ENCODE measurements at places on chromosomes 13 and 19.

- DNase-seq = no peak
Observed at GRCh38 chr19:42488783-42489521, 39.3 kb downstream of the CEACAM1 start.

GRCh38 chr19:46383846-46384245, 29.5 kb downstream of the CCDC8 start:
- no peak for DNase-seq

DNA sequence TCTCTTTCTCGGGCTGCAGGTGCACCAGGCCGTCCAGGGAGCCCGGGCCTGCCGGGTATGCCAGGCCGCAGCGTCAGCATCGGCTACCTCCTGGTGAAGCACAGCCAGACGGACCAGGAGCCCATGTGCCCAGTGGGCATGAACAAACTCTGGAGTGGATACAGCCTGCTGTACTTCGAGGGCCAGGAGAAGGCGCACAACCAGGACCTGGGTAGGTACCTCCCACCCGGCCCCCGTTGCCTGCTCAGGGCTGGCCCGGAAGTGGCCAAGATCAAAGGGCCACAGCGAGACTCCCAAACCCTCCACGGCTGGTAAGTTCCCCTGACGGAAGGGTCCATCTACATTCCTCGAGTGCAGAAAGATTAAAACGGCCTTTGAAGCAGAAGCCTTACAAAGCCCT, 55.1 kb downstream of the RAB20 start:
- no peak for DNase-seq

DNA sequence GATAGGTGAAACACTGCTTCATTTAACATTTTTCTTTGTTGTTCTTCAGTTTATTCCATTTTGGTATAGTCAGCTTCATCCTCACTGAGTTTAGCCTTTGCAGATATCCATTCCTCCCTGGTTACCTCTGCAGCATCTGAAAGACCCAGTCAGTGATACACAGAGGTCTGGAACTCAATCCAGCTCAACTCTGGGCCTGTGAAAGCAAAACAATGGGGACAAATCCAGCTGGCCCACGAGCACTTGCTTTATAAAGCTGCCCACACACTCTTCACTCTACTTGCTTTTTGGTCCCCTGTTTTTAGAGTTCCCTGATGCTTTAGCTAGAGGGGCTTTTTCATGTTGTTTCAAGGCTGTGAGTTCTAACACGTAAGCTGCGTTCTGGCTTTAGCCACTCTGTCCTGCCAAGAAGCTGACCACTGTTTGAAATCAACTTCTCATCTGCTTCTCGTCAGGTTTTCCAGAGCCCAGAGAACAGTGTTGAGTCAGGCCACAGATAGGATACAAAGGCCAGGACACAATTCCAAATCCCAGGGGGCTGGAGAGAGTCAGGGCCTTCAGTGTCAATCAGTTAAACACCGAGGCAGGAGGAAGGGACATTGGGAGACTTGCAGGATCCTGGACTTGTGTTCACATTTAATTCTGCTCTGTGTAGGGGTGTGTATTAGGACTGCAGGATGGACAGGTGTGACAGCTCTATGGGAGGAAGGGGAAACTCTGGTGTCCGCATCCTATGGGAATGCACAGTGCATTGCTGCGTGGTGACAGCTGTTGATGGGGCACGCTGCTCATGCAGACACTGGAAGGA, 83.5 kb upstream of the RNF113B start:
- DNase-seq = no peak

- DNase-seq = no peak
Observed at GRCh38 chr19:2186071-2186846, 22.5 kb downstream of the DOT1L start.

DNA sequence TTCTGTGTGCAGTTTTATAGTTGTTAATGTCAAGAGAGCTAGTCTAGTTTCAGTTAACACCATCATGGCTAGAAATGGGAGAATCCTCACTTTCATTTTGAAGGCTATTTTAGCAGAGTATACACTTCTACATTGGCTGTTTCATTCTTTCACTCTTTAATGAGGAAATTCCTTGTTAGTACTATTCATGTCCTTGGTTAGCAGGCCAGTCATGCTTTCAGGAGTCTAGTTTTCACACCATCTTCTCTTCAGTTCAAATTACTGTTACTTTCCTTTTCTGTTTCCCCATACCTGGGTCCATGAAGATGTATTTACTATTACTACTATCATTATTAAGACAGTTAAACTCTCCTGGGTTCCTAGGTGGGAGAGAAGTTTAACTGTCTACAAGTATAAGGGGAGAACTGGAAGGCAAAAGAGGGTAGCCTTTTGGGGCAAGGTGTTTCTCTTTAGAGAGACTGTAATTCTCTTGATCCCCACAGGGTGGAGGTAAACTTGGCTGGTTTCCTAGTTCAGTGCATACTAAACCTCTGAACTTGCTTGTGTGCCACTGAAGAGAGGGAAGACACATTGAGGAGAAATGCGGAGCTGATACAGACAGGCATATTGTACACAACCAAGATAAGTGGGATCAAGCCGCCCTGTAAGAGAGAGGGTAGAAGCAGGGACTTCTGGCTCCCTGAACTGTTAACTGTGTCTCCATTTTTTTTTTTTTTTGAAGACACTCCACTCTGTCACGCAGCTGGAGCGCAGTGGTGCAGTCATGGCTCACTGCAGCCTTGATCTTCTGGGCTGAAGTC, 41.3 kb upstream of the IGFL4 start:
- no peak for DNase-seq

- no peak for DNase-seq
Observed at GRCh38 chr13:31909864-31910551, 121.6 kb upstream of the FRY start.

DNA sequence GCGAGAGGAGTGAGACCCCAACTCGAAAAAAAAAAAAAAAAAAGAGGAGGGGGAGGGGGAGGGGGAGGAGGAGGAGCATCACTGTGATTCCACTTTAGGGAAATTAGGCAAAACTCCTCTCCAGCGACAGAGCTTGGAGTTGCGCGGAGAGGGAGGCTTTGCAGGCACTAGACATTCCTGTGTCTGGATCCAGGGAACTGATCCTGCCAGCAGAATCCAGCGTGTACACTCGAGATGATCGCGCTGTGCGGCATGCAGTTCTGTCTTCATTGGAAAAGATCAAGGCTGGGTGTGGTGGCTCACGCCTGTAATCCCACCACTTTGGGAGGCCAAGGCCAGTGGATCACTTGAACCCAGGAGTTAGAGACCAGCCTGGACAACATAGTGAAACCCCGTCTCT, 29.6 kb upstream of the KLF2 start:
- no peak for DNase-seq

DNA sequence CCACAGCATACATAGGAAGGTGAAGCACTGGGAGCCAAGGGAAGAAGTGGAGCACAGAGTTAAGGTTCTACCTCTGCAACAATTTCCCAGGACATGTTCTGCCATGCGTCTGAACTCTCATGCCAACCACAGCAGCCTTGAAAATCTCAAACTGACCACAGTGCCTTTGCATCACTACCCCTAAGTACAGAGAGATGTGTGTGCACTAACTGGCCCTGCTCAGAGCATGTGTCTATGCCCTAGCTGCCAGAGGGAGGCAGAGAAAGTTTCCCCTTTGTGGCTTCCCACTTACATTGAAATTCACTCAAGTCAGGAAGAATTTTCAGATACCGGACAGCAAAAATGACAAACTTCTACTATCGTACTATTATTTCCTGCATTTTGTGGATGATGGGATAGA, 26.8 kb upstream of the WDFY2 start:
- no peak for DNase-seq

- DNase-seq = no peak
Observed at GRCh38 chr19:14459703-14460102, 15.5 kb downstream of the PTGER1 start.

GRCh38 chr19:49560358-49560900, 19.9 kb downstream of the NOSIP start:
- DNase-seq = no peak

DNA sequence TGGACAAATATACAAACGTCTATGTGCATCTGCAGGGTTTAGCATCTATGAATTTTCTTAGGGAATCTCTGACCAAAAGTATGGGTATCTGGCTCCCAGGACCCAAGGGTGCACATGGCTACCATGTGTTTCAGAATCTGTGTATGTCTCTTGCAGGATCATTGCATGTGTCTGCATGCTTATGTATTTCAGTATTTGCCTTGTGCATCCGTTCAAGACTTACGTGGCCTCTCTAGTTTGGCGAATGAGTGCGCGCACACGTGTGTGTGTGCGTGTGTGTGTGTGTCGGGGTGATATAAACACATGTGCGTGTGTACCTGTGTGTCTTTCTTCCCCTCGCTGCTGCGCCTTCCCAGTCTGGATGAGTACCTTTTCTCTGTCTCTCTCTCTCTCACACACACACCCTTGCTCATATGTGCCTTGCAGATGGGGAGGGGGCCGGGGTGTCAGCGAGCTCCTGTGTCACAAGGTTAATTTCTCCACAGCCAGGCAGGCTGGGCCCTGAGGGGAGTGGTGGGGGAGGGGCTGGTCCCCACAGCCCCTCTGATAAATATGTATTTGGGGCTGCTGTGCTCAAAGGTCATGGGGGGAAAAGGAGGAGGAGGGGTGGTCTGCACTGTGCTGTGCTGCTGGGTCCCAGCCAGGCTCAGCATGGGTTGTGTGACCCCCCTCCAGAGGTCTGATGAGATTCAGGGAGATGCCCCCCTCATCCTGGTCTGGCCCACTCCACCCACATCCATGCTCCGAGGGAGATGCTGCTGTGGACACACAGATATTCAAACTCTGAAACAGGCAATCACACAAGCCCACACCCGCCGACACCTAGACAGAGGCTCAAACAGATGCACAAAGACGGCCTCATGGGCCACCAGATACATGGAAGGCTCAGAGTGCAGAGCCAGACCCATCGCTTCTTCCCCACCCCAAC, 37.5 kb upstream of the POU2F2 start:
- DNase-seq = no peak
